ENCODE measurements at places on chromosomes 5 and 9.

DNA sequence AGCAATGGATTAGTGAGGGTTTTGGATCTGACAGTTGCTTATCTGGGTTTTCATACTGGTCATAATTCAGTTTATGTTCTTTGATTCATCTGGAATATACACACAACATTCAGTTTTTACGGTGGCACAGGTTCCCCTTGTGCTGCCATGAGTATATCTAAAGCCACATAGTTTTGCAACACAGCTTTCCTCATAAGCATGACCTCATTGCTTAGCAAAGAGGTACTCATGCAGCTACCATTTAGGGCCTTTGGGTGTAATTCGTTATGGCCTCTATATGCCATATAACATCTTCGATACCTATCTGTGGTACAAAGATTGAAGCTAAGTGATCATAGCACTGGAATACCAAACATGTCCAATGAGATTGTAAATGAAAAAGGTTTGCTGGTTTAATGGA, 2.9 kb upstream of the RBM22 start:
- no peak for DNase-seq

- no peak for DNase-seq
Observed at GRCh38 chr5:34736445-34737115, 80.5 kb downstream of the RAI14 start.

DNA sequence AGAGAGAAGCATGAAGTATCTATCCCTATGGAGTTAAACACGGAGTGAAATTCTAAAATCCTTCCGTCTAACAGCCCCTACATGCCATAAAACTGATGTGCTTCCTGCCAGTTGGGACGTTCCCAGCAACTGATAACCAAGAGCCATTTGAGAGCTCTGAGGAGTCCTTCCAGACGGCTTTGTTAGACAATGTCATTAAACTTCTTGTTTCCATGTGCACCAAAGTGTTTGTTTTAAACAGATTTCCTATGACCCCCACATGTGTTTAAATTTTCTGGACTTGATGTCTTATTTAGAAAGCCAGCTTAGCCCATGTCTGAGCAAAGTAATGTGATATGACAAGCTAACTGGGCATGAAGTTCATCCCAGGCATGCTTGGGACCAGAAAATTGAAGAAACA, 57.2 kb upstream of the LPAR1 start:
- DNase-seq: no peak

DNA sequence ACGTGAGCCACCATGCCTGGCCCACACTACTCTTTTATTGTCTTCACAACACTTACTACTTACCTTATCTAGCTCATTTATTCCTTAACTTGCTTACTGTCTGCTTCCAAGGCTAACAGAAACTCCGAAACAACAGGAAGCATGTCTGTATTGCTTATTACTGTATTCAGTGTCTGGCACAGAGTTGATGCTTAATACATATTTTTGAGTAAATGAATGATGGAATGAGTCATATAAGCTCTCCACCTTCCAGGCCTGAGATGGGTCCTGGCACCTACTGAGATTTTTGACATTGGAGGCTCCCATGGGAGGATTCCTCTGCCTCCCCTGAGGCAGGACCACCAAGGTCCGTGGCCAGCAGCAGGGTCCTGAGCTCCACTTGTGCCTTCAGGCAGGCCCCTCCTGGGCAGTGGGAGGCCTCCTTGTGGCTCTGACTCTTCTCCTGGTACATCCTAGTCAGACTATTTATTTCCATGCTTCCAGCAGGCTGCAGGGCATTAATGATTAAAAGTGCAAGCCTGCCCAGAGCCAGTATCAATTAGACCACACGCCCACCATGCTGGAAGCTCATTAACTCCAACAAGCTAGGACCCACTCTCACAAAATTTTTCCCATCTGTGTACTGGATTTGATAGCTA, 76.5 kb upstream of the CTNNA1 start:
- DNase-seq: no peak

GRCh38 chr9:76759732-76760131, 4.5 kb upstream of the PCA3 start:
- DNase-seq: no peak

GRCh38 chr5:162067162-162067561, 411 bp upstream of the GABRG2 start:
- no peak for DNase-seq

DNA sequence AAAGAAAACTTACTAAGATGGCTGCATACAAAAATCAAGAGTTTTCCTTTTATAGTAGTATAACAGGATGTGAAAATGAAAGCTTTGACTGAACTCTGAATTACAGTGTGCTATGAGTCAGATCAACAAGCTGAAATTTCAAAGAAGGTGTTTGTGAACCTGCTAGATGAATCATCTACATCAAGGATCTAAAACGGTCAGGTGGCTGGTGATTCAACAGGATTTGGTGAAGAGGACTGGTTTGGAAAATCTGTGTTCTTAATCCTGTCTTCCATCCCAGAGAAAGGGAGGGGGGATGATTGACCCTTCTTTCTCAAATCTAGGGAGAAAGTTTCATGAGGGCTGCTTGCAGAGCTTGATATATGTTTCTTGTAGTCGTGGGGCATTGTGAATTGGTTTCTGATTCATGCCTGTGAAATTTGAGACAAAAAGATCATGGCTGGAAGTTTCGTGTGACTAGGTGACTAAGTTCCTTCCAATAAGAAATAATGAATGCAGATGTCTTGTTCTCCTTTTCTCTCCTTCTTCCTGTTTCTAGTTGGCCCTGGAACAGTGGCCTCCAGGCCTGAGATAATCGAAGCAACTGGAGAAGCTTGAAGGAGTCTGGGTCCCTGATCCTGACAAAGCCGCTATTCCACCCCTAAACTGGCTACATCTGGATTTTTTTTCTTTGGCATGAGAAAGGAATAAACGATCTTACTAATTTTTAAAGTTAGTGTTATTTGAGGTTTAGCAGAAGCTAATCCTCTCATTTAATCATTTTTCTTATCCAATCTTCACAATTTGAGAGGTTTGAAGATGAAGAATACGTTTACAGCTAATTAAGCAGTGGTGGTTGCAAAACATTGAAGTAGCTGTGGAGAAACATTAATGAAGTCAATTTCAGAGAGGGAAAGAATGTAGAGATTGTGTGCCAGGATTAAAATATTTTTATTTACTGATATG, 67.2 kb downstream of the MRPS30 start:
- no peak for DNase-seq

DNA sequence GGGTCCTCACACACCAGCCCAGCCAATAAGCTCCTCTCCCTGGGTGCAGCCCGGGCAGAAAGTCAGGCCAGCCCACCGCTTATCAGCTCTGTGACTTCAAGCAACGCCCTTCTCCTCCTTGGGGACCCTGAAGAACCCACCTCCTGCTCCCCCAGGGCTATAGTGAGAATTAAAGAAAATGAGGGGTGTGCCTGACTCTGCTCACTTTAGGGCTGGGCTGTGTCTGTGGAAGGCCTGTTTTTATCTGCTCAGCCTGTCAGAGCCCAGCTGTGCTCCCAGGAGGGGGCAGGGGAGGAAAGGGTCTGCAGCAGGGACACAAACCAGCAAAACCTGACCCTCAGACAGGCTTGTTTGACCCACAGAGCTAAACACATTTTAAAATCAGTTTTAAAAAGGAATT, 3.9 kb downstream of the GPRIN1 start:
- no peak for DNase-seq

All from CD4-positive, alpha-beta T cell treated with Interleukin-21 for 1 hour (primary cell).